ENCODE measurements at places on chromosomes 12 and 14.

- no peak for DNase-seq
These were observed 90.3 kb downstream of the CRADD start for GRCh38 chr12:93767524-93767863.

DNA sequence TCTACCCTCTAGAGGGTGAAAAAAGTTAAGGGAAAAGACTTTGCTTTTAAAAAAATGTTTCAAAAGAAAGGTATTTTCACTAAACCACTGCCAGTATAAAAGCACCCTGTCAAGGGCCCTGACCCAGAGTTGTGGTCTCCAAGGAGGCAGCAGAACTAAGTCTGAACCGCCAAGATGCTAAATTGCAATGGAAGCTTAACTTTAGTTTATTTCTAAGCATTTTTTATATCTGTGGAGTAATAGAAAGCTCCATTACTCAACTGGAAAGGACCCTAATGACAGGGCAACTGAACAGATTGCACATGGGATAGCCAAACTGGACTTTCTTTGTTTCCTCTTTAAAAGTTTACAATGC, 379.8 kb downstream of the NAV3 start:
- no peak for DNase-seq

DNA sequence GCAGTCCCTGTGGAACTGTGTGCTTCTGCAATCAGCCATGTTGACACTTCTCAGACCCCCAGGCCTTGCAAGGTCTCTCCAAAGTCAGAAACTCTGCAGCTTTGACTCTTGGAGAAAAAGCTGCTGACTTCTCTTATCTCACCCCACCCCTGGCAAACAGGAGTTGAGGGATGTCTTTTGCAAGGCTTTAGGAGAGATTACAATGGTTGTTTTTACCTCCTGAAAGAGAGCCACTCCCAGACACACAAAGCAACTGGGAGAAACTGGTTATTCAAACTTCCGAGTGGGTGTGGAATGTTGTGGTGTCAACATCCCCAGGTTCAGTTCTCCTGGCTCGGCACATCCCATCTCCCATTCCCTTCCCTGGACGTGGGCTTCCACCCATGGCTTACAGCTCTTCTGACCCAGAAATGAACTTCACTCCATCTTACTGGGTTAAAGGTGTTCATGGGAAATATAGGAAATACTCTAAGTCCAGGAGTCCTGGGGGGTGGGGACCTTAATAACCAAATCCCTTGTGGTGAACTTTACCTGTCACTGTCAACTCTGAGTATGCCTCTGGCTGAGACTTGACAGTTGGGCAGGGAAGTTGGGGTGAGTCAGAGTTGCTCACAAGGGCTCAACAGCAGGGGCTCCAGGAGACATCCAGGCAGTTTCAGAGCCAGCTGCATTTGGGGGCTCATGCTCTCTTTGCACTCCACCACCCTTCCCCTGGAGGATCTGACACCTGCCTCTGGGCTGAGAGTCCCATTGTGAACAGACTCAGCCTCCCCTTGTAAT, 41.9 kb downstream of the CCDC177 start:
- DNase-seq = no peak

GRCh38 chr12:47876440-47876960, 28.3 kb downstream of the VDR start:
- no peak for DNase-seq

DNA sequence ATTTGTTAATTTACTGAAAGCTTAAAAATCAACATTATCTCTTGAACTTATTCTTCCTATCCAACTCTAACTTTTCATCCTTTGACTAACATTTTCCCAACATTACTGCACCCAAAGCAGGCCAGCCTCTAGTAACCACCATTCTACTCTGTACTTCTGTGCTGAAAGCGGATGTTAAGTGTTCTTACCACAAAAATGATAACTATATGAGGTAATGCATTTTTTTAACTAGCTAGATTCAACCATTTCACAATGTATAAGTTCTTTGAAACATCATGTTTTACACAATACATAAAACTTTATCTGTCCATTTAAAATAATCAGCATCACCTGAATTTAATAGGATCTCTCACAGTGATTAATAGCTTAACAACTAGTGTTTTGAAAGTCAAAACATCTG, 468.5 kb upstream of the MGAT4C start:
- no peak for DNase-seq

DNA sequence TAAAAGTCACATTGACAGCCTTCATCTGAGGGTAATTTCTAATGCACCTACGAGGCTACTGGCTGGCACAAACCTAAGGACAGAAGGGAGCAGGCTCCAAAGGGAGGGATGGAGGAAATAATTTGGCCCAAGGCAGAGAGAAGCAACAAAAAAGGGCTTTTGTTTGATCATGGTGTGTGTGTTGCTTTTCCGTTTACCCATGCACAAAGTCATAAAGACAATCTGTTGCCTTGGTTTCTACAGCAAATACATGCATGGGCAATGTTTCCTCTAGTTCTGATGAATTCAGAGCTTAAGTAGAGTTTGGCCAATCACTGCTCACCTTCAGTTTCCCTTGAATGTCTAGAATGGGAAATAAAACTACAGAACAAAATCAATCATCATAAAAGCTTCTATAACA, 262.5 kb upstream of the CAND1 start:
- no peak for DNase-seq

DNA sequence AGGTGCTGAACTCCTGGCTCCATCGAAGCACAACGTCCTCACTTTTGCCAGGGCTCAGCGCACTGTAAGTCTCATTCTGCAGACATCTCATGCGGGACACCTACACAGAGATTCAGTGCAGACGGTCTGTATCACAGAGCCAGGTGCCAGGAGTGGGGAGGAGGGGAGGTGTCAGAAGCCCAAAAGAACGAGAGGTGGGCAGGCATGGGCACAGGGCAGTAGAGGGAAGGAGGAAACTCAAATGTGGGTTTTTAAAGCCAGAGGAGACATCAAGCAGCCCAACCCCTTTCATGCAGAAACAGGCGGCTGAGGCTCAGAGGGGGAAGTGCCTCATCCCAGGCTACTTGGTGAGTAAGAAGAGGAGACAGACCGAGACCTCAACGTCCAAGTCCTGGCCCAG, 2.5 kb upstream of the LPAR5 start:
- no peak for DNase-seq

GRCh38 chr14:106841701-106842100, 1315.3 kb downstream of the TMEM121 start:
- no peak for DNase-seq

DNA sequence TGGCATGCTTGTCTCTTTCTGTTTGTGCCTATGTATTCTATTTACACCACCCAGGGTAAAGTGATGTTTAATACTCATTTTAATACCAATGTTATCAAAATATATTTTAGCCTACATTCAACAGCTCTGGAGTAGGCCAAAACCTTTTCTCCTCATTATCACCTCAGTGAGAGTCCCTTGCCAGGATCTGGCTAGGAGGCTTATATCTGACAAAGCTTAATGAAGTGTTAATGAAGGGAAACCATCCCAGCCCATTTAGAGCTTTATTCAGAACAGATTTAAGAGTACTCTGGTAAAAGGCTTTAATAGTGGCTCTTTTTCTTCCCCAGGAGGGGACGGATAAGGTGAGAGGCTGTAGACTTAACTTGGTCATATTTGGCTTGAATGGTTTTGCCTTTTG, 137.6 kb downstream of the GRIN2B start:
- DNase-seq = no peak

- DNase-seq = no peak
These were observed 33.7 kb upstream of the CCNT1 start for GRCh38 chr12:48750215-48750614.

- DNase-seq = no peak
These were observed 1.2 kb downstream of the KIF26A start for GRCh38 chr14:104139460-104140212.

DNA sequence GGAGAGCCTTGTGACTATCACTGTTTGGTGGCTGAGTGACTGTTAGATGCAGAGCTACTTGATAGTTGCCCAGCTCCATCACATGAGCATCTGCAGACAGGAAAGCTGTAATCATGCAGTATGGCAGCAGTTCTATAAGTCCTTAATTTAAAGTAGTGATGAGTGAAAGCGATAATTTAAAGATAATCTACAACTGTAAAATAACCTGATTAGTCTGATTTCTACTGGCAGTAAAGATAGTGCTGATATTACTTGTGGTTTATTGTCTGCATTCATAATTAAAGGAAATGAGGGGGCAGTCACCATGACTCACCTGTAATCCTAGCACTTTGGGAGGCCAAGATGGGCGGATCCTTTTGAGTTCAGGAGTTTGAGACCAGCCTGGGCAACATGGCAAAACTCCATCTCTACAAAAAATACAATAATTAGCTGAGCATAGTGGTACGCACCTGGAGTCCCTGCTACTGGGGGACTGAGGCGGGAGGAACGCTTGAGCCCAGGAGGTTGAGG, 41.2 kb upstream of the PLEKHD1 start:
- no peak for DNase-seq

- DNase-seq = no peak
These were observed 496.2 kb downstream of the EGLN3 start for GRCh38 chr14:33454707-33455106.

DNA sequence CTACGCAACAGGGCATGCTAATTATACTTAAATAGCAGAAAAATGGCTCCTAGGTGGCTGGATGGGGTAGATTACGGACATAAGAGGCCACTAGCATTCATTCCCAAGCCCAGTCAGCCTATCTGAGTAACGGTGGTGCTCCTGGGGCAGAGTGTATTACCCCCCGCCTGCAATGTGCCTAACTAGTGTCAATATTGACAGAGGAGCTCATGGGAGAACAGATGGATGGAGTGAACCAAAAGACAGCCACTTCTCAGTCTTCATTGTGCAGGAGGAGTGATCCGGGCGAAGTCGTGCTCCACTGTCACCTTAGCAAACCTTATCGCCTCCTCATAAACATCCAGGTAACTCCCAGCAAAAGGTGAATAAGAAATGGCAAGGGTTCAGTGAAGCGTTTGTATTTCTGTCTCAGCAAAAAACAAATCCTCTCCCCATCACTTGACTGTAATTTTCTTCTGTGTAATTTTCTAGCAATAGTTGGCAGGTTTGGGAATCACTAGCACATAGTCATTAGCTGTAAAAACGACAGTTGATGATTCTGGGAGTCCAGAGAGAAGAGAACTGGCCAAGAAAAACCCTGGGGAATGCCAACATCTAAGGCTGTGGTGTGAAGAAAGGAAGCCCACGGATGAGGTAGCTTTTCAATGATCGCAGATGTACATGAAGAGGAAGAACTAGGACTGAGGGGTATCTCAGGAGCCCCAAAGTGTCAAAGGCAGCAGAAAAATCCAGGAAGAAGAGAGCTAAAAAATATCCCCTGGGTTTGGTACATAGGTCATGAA, 126.6 kb upstream of the BCL2L14 start:
- DNase-seq = no peak

- DNase-seq = no peak
These were observed 1.5 kb upstream of the KRT5 start for GRCh38 chr12:52521568-52522266.

DNA sequence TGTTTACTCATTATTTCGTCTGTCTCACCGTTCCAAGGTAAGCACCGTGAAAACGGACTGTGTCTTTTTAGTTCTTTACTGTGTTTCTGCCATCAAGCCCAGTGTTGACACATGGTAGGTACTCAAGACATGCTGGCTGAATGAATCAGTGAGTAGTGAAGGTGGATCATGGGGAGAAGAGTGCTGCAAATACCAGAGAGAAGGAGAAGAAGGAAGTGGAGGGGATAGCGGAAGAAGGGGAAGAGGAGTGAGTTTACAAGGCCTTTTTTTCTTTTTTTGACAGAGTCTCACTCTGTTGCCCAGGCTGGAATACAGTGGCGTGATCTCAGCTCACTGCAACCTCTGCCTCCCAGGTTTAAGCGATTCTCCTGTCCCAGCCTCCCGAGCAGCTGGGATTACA, 54.6 kb downstream of the ETV6 start:
- DNase-seq = no peak

GRCh38 chr14:61749867-61750266, 12.4 kb upstream of the SNAPC1 start:
- no peak for DNase-seq

DNA sequence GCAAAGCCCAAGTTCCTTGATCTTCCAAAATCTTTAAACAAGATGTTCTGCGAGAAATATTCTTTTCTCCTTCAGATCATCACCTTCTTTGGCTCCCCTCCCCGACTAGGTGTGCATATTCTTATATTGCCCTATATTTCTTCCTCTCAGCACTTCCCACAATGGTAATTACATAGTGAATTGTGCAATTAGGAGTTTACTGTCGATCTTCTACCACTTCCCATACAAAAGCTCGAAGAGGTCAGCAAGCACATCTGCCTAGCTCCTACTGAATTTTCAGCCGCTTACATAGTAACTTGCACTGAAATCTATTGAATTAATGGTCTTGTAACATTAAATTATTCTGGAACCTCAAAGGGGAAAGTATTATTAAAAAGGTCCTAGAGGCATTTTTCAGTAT, 16.7 kb downstream of the OSBPL8 start:
- DNase-seq = no peak

DNA sequence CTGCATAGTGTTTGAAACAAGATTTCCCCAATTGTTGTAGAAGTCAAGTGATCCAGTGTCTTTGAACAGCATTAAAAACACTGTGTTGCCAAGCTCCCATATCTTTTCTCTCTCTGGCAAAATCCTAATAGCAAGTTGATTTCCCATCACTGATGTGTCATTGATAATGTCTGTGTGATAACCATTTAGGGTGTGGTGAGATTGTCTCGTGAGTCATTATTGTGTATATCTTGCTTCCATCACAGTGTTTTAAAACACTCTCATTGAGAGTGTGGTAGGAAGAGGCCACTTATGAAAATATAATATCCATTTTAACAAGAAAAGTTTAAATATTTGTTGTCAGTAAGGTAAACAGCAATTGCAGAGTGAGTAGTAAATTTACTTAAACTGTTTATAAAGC, 74.7 kb downstream of the PRORP start:
- DNase-seq = peak; percentile 35

GRCh38 chr12:54750-55535, 11.6 kb upstream of the IQSEC3 start:
- DNase-seq = no peak

- no peak for DNase-seq
These were observed 27.2 kb upstream of the MDM2 start for GRCh38 chr12:68780731-68781130.

DNA sequence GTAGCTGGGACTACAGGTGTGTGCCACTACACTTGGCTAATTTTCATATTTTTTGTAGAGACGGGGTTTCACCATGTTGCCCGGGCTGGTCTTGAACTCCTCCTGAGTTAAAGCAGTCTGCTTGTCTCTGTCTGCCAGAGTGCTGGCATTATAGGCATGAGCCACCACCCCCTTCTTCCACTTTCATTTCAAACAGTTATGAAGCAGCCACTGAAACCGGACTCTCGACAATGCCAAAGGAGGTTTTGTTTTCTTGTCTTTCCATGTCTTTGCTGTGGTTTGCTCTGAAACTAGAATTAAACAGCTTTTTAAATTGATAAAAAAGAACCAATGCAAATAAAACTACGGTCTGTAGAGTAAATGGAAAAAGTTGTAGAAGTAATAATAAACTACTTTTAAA, 30.4 kb downstream of the RAP1B start:
- peak; percentile 76 for DNase-seq

- no peak for DNase-seq
These were observed 15.9 kb downstream of the UBE2N start for GRCh38 chr12:93425736-93426411.

All from activated CD4-positive, alpha-beta T cell treated with anti-CD3 and anti-CD28 coated beads, Interleukin-2, Interleukin-6, amounts not matched to agents 100 ng/mL and 50 ng/mL, durations not matched to agents 16 hours and 8 hours (primary cell).